ENCODE measurements at places on chromosomes 11 and 22.

DNA sequence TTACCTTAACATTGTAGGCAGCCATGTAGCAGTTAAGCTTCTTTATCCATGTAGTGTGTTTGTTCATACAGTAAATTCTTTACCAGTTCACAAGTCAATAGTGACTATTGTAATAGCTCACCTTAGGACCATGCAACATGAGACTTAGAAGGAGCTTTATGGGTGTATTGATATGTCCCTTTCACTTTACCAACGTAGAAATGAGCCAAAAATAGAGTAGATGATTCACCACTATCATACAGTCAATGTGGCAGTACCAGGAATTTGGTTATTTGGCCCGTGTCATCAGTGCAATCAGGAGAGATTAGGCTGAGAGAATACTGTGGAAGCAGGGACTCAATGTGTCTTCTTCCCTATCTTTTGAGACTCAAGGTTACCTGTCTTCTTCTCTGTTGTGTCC, 4.7 kb downstream of the ZDHHC13 start:
- DNase-seq, result no peak
- H3K36me3 ChIP-seq, result no peaks in the 10 kb centered on the region

DNA sequence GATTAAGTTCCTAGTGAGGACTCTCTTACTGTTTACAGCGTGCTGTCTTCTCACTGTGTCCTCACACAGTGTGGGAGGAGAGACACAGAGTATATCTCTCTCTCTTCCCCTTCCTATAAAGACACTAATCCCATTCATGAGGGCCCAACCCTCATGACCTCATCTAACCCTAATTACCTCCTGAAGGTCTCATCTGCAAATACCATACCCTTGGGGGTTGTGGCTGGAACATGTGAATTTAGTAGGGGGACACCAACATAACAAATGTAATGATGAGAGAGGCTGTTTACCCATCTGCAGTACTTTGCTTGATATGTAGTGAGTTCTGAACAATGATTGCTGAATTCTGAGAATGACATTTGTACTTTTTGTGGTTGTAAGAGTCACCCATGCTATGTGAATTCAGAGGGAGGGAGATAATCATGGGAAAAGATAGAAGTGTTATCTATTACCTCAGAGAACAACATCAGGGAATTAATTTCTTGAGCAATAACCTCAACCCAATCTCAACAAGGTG, 4.9 kb upstream of the OR52W1 start:
- H3K27me3 ChIP-seq, result no peaks in the 10 kb centered on the region
- DNase-seq, result no peak
- no peaks in the 10 kb centered on the region for H3K4me1 ChIP-seq
- no peak overlapping the region for H3K27ac ChIP-seq
- no peaks in the 10 kb centered on the region for H3K36me3 ChIP-seq
- H3K4me3 ChIP-seq, result no peak overlapping the region

DNA sequence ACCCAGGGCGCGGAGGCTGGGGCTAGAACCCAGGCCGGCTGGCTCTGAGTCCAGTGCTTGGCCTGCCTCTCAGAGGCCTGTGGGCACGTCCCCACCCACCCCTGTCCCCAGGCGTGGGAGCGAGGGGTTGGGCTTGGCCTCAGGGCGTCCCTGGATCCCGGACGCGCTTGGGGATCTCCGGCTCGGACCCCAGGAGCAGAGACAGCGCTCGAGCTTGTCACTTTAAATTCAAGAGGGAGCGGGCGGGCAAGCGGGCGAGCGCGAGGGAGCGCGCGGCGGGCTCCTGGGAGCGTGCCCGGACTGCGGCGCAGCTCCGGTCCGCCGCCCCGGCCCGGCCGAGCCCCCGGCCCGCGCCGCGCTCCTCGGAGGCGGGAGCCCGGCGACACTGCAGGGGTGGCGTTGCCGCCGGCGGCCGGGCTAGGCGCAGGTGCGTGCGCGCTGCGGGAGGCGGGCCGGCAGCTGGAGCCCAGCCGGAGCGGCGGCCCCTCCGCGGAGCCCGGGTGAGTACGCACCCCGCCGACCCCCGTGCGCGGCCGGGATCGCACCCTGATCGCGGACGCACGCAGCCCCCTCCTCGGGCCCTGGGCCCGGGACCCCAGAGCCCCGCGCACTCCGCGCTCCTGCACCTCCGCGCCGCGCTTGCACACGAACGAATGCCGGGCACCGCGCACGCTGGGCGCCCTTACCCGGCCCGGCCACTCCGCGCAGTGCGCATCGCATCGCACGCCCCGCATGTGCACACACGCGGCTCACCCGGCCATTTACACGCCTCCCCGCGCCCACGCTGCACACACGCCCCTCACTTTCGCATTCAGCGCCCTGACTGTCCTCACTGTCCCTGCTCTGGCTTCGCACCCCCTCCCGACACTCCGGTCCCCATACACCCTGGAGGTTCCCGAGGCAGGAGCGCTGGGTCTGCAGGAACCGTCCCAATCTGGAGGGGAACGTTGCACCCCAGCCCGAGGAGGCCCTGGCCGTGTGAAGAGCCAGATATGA, at the start of gene SYT12:
Gene SYT12, plus strand, starts transcription at position 174 of the 996 bp plus-strand sequence. CDS start 7,011 bp downstream, outside the sequence.
- peak within 1 kb of the TSS; percentile 24 for H3K4me3 ChIP-seq
- H3K4me1 ChIP-seq, result peaks cover 6% of the 10 kb centered on the region
- no peak within 1 kb of the TSS for H3K27ac ChIP-seq
- DNase-seq, result no peak
- no peaks in the 10 kb centered on the region for H3K36me3 ChIP-seq

DNA sequence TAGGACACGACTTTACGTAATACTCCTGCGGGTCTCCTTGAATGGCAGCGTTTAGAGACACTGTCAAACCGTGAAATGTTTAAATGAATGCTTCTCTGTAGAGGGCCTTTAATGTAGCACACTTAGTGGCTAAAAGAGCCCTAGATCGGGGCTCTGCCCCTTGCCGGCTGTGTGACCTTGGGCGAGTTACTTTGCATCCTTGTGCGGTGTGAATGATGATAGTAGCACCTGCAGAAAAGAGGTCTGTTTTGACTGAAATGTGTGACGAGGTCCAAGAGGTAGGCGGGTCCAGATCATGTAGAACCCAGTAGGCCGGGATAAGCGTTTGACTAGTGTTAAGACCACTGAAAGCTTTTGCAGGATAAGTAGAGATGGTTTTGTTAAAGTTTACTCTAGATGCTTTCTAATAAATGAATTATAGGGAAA, 866 bp downstream of the MED17 start:
- no peaks in the 10 kb centered on the region for H3K27me3 ChIP-seq
- peak overlapping the region; percentile 95 for H3K27ac ChIP-seq
- no peak for DNase-seq
- H3K36me3 ChIP-seq, result no peaks in the 10 kb centered on the region
- H3K4me1 ChIP-seq, result peaks cover 19% of the 10 kb centered on the region

DNA sequence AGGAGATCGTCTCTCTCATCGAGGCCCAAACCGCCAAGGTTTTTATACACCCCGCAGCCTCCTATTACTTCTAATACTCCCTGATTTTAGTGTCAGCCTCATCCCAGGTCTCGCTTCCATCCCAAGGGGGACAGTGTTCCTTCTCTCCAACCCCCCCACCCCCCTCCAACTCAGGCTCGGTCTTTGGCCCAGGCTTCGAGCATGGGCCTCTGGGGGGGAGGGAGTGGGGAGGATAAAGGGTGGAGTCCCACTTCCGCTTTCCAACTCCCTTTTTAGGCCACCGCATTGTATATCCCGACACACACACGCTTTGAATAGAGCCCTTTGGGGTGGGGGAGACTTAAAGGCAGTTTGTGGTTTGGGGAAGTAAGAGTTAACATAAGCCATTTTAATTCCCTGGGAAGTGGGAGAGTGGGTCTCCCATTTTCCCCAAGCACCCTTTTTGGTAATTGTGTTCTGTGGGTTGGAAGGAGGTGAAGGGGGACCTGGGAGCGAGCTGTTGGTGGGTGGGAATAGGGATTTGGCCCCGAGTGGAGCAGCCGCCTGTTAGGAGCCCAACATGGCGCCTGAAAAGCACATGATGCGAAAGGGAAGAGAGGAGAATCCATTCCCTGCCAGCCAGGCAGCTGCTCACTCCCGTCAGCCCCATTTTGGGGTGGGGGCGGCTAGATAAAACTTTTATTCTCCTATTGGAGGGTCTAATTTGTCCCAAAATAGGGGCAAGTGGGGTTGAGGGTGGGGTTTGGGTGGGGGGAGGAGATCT, 844 bp downstream of the PCF11 start:
- peak overlapping the region; percentile 70 for H3K4me3 ChIP-seq
- H3K36me3 ChIP-seq, result no peaks in the 10 kb centered on the region
- DNase-seq, result peak; percentile 65

GRCh38 chr11:108369064-108369463, 98.3 kb downstream of the C11orf65 start:
- H3K27ac ChIP-seq, result no peak overlapping the region
- no peaks in the 10 kb centered on the region for H3K36me3 ChIP-seq
- H3K27me3 ChIP-seq, result no peaks in the 10 kb centered on the region
- H3K4me3 ChIP-seq, result no peak overlapping the region
- H3K4me1 ChIP-seq, result no peaks in the 10 kb centered on the region

DNA sequence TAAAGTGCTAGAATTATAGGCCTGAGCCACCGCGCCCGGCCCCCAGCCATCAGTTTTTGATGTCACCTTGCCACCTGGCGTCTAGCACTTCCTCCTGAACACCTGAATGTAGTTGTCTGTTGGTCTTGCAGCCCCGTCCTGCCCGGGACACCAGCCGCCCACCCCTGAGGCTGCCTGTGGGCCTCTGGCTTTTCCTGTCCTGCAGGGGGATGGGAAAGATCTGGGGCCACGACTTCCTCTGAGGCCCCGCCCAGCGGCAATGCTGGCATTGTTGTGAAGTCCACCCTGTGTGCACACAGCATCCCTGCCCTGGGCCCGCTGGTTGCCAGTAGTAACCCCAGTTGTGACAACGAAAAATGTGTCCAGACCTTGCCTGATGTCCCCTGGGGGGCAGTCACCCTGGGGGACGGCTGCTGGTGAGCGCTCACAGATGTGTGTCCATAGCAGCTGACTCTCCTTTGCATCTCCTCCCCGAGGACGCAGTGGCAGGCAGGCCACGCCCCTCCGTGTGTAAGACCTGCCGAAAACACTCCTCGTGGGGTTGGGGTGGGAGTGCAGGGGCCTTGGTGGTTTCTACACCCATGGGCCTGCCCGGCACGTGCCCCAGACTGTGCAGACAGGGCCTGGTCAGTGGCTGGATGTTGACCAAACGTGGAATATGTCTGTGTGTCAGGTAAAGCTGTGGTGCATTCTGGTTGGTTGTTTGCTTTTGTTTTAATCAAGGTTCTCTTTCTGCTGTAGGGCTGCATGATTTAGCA, 6.8 kb downstream of the SELENOO start:
- no peaks in the 10 kb centered on the region for H3K27me3 ChIP-seq
- DNase-seq, result no peak
- H3K4me1 ChIP-seq, result no peaks in the 10 kb centered on the region
- peaks cover 5% of the 10 kb centered on the region for H3K36me3 ChIP-seq

DNA sequence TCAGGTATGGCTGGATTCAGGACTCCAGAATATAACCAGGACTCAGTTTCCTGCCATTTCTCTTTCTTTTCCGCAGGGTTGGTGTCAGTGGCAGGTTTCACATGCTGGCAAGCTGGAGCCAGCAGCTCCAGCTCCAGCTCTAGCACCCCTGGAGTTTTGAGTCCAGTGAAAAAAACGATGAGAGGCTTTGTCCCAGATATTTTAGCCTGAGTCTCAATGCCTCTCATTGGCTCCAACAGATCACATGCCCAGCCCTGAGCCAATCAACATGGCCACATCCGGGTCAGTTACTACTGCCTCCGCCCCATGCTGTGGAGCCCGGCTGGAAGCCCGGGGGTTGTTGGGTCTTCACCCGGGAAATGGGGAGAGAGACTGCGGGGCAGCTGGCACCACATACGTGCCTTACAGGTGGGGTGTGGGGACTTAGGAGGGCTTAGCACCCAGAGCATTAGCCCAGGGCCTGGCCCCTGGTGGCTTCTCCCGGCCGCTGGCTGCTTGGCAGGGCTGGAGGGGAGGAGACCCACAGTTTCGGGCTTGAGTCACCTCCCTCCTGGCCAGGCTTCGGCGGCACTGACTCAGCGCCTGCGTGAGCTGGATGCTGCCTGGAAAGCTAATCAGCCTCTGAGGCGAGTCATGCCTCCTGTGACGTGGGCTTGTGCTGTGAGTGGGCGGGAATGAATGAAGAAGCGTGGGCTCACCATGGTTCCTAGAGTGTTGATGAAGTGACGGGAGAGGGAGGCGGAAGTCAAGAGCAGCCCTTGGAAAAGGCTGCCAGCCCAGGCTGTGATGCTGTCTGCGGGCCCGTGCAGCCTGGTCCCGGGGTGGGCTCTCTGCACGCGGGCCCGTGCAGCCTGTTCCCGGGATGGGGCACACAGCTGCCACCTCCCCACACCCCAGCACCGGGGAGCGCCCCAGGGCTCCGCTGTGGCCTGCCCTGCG, 15.3 kb upstream of the MRTFA start:
- DNase-seq, result peak; percentile 84
- no peaks in the 10 kb centered on the region for H3K36me3 ChIP-seq
- peak overlapping the region; percentile 41 for H3K4me3 ChIP-seq
- H3K27ac ChIP-seq, result peak overlapping the region; percentile 89

GRCh38 chr11:33885338-33886005, 6.4 kb downstream of the LMO2 start:
- no peak overlapping the region for H3K27ac ChIP-seq
- no peaks in the 10 kb centered on the region for H3K27me3 ChIP-seq
- no peak overlapping the region for H3K4me3 ChIP-seq
- no peaks in the 10 kb centered on the region for H3K4me1 ChIP-seq

DNA sequence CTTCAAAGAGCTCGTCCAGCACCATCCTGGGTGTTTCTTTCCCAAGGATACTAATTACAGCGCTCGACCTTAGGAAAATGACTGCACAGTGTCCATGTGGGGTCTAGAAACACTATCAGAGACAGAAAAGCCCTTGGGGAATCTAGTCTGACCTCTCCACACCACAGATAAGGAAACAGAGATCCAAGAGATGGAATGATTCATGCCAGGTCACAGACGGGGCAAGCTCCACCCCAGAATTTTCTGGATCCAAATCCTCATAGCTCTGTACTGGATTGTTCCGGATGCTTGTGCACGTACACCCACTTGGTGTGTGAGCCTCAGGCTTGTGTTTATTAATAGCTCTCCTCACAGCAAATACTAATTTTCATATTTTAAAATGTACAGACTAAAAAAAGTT, 11.3 kb downstream of the ABTB2 start:
- H3K27ac ChIP-seq, result no peak overlapping the region
- no peaks in the 10 kb centered on the region for H3K36me3 ChIP-seq
- H3K4me1 ChIP-seq, result no peaks in the 10 kb centered on the region
- H3K27me3 ChIP-seq, result no peaks in the 10 kb centered on the region
- H3K4me3 ChIP-seq, result no peak overlapping the region
- no peak for DNase-seq

DNA sequence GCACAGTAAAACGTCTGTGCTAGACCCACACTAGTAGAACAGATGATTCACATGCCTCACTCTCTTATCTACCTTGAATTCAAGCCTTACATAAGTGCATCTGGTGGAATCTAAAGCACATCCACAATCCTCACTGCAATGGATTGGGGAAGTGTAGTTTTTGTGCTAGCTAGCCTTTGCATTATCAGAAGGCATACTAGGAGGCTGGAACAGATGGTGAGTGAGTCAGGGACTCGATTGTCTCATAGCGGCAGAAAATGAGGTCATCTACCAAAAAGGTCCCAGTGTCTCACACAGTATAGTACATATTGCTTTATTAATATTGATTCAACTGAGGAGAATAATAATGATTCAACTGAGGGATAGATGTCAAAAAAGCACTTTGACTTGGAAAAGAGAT, 9.3 kb downstream of the MSANTD4 start:
- H3K27ac ChIP-seq, result no peak overlapping the region
- H3K36me3 ChIP-seq, result no peaks in the 10 kb centered on the region
- no peaks in the 10 kb centered on the region for H3K27me3 ChIP-seq
- H3K4me1 ChIP-seq, result no peaks in the 10 kb centered on the region
- H3K4me3 ChIP-seq, result no peak overlapping the region

Measured in colonic mucosa (tissue), 4 donors.